CD4-positive, CD25-positive, alpha-beta regulatory T cell (primary cell): ENCODE measurements at places on chromosomes 7 and 10.

GRCh38 chr7:15084368-15084767, 181.8 kb upstream of the DGKB start:
- DNase-seq: no peak

DNA sequence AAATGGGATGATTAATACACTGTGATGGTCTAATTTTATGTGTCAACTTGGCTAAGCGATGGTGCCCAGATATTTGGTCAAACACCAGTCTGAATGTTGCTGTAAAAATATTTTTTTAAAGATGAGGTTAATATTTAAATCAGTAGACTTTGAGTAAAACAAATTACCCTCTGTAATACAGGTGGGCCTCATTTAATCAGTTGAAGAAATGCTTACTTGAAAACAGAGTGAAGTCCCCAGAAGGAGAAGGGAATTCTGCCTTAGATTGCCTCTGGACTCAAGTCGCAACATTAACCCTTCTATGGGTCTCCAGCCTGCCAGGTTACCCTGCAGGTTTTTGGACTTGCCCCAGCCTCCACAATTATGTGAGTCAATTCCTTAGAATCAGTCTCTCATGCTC, 49.8 kb upstream of the AGK start:
- DNase-seq: no peak

DNA sequence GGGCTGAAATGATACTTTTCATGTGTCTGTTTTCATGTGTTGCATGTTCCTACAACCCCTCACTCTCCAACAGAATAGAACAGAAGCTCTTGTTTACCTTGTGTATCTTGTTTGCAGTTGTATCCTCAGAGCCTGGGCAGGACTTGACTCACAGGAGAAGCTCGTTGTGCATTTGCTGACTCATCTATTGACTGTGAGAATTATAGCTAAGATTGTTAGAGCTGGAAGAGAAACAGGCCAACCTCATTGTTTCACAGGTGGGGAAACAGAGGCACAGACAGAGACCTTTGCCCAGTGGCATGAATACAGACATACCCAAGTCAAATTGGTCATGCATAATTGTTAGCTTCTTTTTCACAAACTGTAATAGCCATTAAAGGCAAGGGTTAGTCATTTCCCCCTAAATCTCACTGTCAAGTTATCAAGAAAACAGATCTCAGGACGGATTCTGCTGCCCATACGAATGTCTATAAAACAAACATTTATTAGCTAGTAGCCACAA, 4.6 kb upstream of the TSPAN15 start:
- peak; percentile 29 for DNase-seq

DNA sequence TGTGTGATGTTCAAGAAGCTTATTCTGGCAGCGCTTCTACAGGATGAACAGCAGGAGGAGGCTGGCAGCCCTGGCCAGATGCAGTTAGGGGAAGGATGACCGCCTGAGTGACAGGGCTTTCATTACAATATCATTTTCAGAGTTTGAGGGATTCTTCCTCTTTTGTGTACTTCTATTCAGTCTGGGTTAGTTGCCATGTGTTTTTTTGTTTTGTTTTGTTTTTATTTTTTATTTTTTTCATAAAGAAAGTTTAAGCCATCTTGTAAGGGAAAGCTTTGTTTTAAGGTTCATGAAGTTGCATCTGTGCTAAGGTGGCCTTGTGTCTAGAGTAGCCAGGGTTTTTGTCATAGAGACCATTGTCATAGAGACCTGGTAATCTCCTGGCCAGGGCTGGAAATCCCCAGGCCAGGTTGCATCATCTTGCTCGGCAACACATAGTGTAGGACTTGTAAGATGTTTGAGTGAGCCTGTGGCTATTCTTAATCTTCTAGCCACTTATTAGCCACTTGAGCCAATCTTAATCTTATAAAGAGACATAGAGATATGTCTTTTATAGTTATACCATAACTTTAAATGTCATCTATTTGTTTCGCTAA, 230.5 kb upstream of the TMEM229A start:
- no peak for DNase-seq
